ENCODE measurements at places on chromosomes 12 and 14.

GRCh38 chr14:34785223-34786006 lies 71.0 kb upstream of the CFL2 start:
- DNase-seq: no peak

DNA sequence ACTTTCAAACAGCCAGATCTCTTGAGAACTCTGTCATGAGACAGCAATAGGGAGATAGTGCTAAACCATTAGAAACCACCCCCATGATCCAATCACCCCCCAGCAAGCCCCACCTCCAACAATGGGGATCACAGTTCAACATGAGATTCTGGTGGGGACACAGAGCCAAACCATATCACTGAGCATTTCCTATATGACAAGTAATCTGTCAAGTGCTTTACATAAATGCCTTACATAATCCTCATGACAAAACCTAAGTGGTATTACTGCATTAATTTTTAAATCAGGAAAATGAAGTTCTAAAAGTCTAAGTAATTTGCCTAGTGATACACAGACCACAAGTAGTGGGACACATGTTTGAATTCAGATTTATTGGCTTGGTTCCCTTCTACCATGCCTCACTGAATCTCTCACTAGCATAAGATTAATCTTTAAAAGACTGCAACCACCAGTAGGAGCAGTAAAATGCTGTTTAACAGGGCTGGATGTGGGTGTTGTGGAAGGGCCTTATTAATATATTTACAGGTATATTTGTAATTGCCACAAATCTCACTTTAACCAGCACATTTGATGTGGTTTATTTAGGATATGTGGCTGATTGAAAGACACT lies 323.1 kb upstream of the FBXO33 start:
- DNase-seq: no peak

- no peak for DNase-seq
Measured at GRCh38 chr14:53807542-53807941, 149.1 kb downstream of the BMP4 start.

DNA sequence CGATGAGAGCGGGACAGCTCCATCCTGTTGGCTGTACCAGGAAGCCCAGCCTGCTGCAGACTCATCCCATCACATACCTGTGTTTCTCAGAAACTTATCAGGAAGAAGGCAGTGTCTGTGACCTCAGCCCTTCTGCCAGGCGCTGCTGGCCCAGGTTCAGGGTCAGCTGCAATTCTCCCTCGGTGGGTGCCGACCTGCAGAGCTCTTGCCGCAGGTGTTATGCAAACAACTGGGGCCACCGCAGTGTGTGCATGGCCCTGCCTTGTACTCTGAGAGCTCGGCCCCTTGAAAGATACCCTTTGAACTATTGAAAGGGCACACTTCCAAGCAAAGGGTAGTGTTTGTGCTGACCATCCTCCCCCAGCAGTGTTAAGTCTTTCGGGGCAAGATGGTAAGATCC lies 322.2 kb upstream of the DIO3 start:
- DNase-seq: no peak

GRCh38 chr12:71940068-71940467 lies 1.4 kb downstream of the TPH2 start:
- DNase-seq: no peak

DNA sequence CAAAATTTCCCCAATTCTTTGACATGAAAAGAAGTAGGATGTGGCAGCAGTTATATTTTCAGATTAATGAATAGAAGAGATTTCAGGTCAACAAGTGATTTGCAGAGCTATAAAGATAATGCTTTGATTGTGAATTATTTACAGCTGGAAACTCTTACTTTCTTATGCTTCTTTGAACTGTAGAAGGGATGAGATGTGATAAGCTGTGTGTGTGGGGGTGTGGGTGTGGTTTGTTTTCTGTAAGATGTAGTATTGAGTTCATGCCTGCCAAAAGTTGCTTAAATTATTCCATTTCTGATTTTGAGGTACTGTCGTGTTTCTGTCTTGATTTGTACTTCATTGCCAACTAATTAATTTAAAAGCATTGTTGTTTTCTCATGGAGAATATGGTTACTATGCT lies 22.7 kb downstream of the AEBP2 start:
- no peak for DNase-seq

GRCh38 chr12:114131824-114132223 lies 165.7 kb upstream of the RBM19 start:
- DNase-seq: no peak

GRCh38 chr12:21324551-21324950 lies 10.2 kb downstream of the SLCO1A2 start:
- DNase-seq: no peak

- DNase-seq: no peak
Measured at GRCh38 chr12:116771651-116772050, 33.5 kb downstream of the RNFT2 start.

DNA sequence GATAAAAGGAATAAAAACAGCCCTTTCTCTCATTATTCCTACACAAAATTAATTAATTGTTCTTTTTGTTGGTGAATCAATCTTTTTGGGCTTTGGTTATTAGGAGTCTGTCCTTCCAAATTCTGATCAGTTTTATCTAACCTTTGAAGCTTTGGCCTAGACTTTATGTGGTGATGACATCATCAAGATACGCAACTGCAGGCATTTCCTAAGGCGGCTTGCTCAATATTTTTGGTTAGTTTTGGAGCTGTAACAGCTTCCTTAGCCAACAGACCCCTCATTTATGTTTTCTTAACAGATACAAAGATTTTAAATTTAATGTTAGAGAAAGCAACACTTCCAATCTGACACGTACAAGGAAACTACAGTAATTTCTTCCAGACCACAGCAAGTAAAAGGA lies 87.8 kb upstream of the PDE3A start:
- no peak for DNase-seq

GRCh38 chr12:67598598-67598997 lies 49.9 kb upstream of the DYRK2 start:
- DNase-seq: no peak

DNA sequence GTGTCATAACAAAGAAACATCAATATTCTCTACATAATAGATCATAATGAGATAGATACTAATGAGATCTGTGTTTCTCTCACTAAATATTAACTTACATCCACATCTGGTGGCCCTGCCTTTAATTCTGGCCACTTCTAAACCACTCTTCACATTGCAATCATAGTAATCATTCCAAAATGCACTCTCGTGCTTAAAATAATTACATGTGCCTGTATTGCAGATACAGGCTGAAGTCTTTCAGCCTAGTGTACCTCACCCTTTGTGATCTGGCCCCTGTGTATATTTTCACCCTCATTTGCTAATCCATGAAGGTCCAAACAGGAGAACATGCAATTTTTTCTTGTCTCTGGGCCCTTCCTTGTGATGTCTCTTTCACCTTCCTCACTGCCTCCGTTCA lies 108.0 kb downstream of the LIN7A start:
- DNase-seq: no peak

- no peak for DNase-seq
Measured at GRCh38 chr12:83660727-83661358, 974.1 kb downstream of the TMTC2 start.

GRCh38 chr14:100788942-100789341 lies 37.0 kb upstream of the MEG3 start:
- DNase-seq: no peak

GRCh38 chr12:92468358-92469020 lies 234.3 kb upstream of the PLEKHG7 start:
- no peak for DNase-seq

DNA sequence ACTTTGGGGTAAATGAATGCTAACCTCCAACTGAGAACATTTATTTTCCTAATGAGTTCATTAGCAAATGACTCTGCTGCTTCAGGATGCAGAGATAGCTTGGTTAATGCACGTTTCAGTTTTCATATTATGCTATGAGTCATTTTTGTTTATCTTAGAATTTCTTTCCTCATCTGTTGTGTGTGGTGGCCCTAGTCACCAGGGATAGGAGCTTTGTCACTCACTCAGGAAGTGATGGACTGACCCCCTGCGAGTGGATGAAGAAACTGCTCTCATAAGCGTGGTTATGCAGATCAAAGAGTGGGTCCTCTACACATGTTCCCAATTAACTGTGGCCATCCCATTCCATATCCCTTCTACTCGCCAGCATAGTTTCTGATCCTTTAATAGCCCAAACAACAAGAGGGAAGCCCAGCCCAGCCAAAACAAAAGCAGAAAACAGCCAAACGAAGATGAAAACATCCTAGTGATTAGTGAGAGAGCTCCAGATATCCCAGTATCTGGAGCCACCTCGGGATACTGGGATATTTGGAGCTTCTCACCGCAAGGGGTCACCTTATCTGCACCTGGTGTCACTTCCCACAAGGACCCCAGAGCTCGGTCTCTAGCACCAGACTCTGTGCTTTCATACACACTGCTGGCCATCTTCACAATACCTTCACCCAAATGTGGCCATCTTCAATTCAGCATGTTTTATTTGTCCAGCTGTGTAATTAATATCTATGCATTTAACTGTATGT lies 8.6 kb downstream of the TC2N start:
- DNase-seq: no peak

DNA sequence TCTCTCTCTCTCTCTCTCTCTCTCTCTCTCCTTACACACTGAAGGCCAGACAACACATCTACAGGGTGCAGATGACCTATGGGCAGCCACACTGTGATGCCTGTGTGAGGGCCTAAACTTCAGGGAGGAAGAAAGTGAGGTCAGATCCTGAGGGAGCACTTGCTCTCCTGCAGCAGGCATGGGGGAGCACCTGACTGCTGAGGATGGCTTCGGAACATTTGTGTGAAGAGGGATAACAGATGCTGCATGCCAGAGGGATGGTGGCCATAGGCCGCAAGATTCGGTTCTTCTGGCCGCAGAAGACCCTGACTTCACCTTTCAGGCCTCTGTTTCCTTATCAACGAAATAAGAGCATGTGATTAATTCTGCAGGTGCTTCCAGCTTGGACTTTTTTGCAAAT lies 11.7 kb upstream of the SERPINA11 start:
- no peak for DNase-seq

GRCh38 chr12:53207042-53207441 lies at the start of gene ITGB7:
Gene ITGB7, minus strand, starts transcription at chr12:53207251. Its CDS starts 6,808 bp downstream, at chr12:53200443.
- no peak for DNase-seq

DNA sequence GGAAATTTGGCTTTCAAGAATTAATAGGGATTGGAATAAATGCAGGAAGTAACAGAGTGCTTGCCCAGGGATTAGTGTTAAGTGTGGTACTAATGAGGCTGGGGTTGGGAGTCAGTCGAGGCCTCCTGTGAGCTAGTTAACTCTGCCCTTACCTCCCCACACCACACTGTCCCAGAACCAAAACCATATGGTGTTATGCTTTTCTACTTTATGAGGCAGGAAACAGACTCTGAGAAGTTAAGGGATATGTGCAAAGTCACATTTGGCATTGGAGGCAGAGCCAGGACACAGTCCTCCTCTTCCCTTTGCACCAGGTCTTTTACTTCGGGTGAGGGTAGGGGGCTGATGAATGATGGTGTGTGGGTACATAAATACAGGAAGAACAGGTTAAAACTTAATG lies 41.9 kb downstream of the PELI2 start:
- DNase-seq: no peak

- DNase-seq: no peak
Measured at GRCh38 chr12:132423251-132423819, 66.6 kb upstream of the FBRSL1 start.

DNA sequence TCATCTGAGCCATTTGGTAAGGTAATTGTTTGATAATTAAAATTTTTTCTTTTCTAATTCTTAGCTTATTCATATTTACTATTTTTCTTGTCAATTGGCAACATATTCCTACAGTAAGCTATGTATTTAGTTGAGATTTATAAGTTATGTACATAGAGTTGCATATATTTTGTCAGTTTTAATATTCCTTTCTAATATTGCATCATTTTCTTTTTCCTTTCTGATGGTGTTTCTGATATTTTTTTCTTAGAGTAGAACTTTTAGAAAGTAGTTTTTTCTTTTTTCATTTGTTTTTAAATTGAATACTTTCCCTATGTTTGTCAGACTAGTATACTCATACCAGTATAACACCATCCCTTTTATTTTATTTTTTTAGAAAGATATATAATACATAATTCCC lies 131.3 kb downstream of the TTC6 start:
- no peak for DNase-seq

GRCh38 chr12:16531621-16532020 lies 74.3 kb downstream of the LMO3 start:
- DNase-seq: peak; percentile 95

DNA sequence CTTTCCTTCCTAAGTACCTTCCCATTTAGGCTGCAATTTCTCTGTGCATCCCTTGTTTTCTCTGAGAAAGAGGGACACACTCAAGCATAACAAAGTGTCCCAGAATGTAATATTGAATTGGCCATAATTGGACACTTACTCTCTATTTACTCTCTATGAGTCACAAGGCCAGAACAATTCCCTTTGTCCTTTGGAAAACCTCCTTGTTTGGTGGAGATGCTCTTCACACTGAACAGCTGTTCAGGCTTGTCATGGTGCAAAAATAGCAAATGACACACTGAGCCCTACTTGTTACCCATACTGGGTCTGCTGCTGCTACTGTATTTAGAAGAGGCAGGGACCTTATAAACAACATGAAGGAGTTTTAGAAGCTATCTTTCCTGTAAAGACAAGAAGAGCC lies 1590.5 kb upstream of the TMEM132C start:
- DNase-seq: no peak

GRCh38 chr14:70036665-70037064 lies 152.1 kb downstream of the SLC8A3 start:
- DNase-seq: peak; percentile 46

- DNase-seq: no peak
Measured at GRCh38 chr12:80681-81190, 14.2 kb downstream of the IQSEC3 start.

Measured in NCI-H2081 (cell line).